Effector CD4-positive, alpha-beta T cell (primary cell): ENCODE measurements at places on chromosomes 5 and 9.
A peak's percentile ranks its signal among the peaks of the same experiment; 100 is the strongest.

- no peak for DNase-seq
Measured at GRCh38 chr5:110588286-110588980, 138.0 kb downstream of the TMEM232 start.

GRCh38 chr5:173743641-173744343 lies 127.3 kb upstream of the BOD1 start:
- DNase-seq, result no peak

DNA sequence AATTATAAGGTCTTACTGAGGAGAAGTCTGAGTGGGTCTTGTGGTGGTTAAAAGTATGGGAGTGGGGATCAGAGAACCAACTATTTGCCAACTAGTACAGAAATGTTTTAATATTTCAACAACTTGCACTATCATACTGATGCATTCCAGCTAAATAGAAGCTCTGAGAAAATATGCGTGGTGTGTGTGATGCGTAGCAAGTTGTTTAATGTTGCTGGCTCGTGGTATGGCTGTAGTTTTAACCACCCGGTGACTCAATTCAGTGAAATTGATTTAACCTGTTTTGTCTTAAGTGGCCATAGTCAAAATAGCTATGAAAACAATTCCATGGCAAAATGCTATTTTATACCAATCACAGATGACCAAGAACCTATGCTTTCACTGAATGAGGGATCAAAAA lies 176.5 kb upstream of the SLC24A2 start:
- DNase-seq, result no peak

GRCh38 chr5:111379391-111379816 lies 132.9 kb downstream of the STARD4 start:
- DNase-seq, result no peak

DNA sequence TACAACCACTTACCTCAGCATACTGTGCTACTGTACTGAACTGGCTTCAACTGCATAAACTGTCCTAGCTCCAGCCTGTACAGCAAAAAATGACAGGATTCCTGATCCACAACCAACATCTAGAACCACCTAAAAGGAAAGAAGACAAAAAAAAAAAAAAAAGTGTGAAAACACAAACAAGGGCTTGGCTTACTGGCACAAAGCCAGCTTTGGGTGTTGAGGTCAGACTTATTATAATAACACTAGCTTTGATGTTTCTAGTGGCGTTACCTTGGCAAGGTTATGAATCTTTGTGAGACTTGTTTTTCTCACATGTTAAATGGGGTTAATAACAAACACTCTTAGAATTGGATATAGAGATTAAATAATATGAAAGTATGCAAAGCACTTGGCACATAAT lies 148.5 kb upstream of the PUM3 start:
- DNase-seq, result no peak

GRCh38 chr5:38825494-38825893 lies 20.3 kb upstream of the OSMR start:
- DNase-seq, result no peak

DNA sequence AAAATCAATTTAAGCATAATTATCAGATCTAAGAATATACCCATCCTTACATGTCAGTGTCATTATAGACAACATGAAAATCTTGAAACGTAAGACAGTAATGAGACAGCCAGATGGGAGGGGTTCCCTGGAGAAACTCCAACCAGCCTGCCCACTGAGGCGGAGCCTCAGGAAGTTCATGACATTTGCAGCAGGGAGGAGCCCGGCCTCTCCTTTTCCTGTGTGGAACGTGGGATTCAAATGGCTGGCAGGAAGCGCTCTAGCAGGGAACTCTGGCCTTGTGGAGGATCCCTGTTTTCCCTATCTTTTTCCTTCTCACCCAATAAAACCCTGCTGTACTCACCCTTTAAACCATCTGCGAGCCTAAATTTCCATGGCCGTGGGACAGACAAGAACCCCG lies 176.6 kb upstream of the KCNN2 start:
- DNase-seq, result no peak

DNA sequence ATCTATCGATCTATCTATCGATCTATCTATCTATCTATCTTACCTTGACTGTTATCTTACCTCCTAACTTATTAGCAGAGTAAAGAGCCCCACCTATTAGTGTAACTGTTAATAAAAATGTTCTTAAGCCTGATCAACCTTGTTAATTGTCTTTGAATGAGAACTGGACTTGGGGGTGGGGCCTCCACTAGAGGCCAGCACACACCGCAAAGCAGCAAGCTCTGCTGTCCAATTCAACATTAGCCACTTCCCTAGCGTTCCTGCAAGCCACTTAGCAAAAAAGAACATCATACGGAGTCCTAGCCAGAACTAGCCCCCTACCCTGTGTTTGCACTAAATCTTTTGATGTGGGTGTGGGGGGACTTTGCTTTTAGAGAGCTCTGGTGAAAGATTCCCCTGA lies 515.8 kb downstream of the KDM4C start:
- DNase-seq, result no peak

DNA sequence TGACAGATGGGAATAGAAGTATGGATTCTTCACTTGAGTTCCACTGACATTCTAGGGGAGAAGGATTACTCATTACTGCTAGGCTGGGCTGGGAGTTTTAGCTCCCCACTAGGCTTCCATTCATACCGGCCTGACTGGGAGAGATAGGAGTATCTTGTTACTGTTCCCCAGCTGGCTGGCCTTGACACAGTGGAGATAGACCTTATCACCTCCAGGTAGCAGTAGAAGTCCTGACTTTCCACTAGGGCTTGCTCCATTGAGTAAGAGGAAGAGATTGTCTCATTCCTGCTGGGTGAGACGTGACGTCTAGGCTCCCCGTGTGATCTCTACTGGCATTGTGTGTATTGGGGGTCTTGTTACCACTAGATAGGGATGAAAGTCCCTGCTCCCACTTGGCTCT lies 156.4 kb downstream of the CACNA1B start:
- DNase-seq, result no peak

- DNase-seq, result no peak
Measured at GRCh38 chr5:146717951-146718350, 160.6 kb downstream of the PPP2R2B start.

GRCh38 chr5:135266303-135266635 lies 132.8 kb downstream of the MACROH2A1 start:
- no peak for DNase-seq

- no peak for DNase-seq
Measured at GRCh38 chr5:166267907-166268306, 2023.5 kb upstream of the WWC1 start.

DNA sequence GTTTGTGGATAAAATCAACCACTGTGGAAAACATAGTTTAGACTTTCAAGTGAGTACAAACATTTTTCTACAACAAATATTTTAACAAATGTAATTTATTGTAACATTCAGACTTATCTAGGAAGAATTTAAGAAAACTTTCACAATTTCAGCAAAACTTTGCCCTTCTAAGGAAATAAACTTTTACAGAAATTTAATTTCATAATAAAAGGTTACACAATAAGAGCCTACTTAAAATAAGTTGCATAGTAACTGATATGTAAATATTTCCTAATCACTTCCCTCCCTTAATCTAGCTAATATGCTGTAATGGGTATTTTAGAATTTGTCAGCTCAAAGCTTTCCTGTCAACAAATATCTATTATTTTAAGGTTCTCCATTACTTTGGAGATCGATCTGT lies 1899.9 kb downstream of the MAT2B start:
- DNase-seq, result no peak

GRCh38 chr9:109974143-109974917 lies 194.3 kb downstream of the PALM2AKAP2 start:
- no peak for DNase-seq

DNA sequence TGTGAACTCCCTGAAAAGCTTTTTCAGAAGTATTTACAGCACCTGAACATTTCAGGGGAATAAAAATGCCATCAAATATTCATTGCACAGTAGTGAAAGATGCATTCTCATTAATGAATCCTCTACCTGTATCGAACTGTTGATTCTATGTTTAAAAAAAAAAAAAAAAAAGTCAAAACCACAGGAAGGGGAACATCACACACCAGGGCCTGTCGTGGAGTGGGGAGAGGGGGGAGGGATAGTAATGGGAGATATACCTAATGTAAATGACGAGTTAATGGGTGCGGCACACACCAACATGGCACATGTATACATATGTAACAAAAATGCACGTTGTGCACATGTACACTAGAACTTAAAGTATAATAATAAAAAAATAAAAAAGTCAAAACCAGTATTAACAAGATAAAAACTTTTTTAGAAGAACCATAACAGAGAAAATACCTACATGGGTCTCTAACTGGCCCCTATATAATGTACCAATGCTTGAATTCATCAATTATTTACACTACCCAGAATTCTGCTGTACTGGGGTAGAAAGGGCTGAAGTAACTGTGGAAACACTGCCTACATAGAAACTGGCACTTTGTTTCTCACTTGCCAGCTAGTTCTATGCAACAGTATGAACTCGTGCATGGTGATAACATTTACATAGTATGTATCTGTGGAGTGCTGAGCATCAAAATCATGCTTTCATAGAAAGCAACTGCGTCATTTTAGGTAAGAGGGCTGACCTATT lies 48.9 kb downstream of the GNAQ start:
- no peak for DNase-seq

DNA sequence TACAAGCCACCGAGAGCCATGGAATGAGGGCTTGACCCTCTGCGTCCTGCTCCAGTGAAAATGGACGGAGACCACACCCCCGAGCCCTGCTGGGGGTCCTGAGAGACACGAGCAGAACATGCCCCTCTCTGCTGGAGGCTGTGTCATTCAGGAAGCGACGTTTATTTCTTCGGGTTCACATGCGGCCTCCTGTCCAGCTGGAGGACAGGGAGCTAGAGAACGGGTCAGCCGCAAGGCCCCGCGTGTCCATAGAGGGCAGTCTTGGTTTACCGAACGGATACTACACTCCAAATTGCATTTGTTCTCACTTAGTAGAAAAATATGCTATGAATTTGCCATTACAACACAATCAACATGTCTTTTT lies 36.1 kb downstream of the MRPL36 start:
- DNase-seq, result peak; percentile 21

DNA sequence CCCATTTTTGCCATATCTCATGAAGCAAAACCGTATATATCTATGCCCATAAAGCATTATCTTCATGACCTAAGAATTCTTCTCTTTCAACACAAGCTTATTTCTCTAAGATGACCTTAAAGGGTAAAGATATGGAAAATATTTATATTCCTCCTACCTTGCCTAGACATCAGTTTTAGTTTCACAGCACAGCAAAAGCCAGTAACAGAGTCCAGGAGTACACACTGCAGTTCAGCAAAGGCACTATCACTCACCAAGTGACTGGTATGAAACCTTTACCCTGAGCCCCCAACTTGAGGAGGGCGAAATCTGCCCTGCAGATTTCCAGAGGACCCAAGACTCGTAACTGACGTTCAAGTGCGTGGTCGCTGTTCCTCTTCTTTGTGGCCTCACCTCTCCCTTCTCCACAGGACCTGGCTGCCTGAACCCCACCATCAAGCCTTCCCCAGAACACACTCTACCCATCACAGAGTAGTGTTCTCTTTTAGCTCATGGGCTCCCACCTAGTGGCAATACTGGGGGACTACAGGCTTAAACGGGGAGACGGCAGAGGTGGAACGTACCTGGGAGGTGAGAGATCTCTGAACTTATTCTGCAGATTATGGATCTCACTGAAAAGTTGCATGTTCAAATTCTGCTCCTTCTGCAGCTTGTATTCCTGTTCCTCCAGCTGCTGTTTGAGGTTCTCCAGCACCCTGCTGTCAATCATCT lies 141.0 kb downstream of the CDK5RAP2 start:
- DNase-seq, result no peak

GRCh38 chr5:122183098-122183787 lies 53.9 kb downstream of the ZNF474 start:
- no peak for DNase-seq

DNA sequence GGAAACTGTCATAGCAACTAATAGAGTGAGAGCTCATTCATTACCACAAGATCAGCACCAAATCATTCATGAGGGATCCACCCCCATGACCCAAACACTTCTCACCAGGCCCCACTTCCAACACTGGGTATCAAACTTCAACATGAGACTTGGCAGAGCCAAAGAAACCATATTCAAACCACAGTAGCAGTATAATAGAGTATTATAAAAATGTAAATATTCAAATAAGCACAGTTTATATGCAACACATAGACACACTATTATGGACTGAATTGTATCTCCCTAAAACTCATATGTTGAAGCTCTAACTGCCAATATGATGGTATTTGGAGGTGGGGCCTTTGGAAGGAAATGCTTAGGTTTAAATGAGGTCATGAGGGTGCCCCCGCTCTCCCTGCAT lies 240.5 kb downstream of the CWC27 start:
- DNase-seq, result no peak

DNA sequence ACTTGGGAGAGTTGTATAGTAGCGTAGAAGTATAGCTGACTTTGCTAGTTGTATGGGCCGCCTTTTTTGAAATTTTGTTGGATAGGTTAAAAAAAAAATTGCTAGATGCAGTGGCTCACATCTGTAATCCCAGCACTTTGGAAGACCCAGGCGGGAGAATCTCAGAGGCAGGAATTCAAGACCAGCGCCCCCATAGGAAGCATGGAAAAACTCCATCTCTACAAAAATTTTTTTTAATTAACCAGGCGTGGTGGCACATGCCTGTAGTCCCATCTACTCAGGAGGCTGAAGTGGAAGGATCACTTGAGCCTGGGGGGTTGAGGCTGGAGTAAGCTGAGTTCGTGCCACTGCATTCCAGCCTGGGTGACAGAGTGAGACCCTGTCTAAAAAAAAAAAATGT lies 59.2 kb downstream of the SMC5 start:
- DNase-seq, result no peak

GRCh38 chr5:82164176-82164976 lies 113.8 kb downstream of the RPS23 start:
- no peak for DNase-seq

GRCh38 chr5:141669520-141669919 lies 12.5 kb downstream of the ARAP3 start:
- DNase-seq, result no peak

DNA sequence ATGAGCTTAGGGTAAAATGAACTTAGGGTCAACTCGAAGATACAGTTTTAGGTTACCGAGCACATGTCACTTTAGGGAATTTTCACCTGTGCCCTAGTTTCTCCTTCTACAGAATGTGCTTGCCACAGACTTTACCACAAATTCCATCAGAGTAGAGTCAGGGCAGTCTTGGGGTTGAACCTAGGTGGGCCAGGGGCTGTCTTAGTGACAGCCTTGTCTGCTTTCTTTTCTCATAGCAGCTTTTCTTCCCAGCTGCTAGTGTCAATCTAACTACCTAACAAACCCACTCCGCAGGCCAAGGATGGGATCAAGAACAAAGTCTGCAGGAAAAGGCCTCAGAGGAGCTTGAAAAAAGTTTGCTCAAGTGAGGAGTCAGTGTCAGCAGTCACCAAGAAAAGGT lies 458.1 kb upstream of the CDH18 start:
- DNase-seq, result no peak

GRCh38 chr5:148922606-148923005 lies 96.2 kb downstream of the ADRB2 start:
- DNase-seq, result no peak

DNA sequence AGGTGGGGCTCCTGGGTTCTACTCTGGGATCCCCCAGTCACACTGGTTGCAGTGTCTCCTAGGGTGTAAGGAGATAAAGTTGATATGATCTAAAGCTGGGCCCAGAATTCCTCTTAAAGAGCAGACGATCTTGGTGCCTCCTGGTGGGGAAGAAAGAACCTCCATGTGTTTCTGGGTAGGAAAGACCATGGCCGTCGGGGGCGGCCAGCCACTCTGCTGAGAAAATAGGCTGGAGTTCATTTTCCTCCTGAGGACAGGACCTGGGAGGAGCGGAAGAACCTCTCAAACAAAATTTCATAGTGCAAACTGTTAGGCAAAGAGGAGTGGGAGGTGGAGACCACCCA lies 163.8 kb upstream of the TBC1D2 start:
- DNase-seq, result no peak
